SK-N-SH (cell line): ENCODE measurements at places on chromosomes 5 and 9. TPM values are rescaled to one million over a fixed set of nuclear protein-coding genes. Genes with fewer than 3 reads are reported as not detected.

GRCh38 chr9:86202338-86202882 is 57.0 kb downstream of the C9orf153 start:
- peak; percentile 56 for DNase-seq
- H3K36me3 ChIP-seq = no peaks in the 10 kb centered on the region
- H3K27me3 ChIP-seq = no peaks in the 10 kb centered on the region
- peak overlapping the region; percentile 22; the same call in 1 of the 2 replicates for H3K4me3 ChIP-seq
- peaks cover 3% of the 10 kb centered on the region; the same call in 1 of the 2 replicates for H3K4me1 ChIP-seq
- H3K27ac ChIP-seq = no peak overlapping the region

- H3K4me1 ChIP-seq = no peaks in the 10 kb centered on the region
- no peak overlapping the region for H3K27ac ChIP-seq
- 0 out of 2 replicates have a peak, but pooled peaks cover 2% of the 10 kb centered on the region for H3K36me3 ChIP-seq
- no peaks in the 10 kb centered on the region for H3K27me3 ChIP-seq
- H3K4me3 ChIP-seq = no peak overlapping the region
Measured at GRCh38 chr5:82211855-82212572, 66.1 kb downstream of the RPS23 start.

- no peaks in the 10 kb centered on the region for H3K36me3 ChIP-seq
- no peak for DNase-seq
- no peaks in the 10 kb centered on the region for H3K4me1 ChIP-seq
- no peaks in the 10 kb centered on the region; the same call in 1 of the 2 replicates for H3K27me3 ChIP-seq
- H3K27ac ChIP-seq = no peak overlapping the region
Measured at GRCh38 chr5:15142458-15142857, 270.9 kb upstream of the ANKH start.

DNA sequence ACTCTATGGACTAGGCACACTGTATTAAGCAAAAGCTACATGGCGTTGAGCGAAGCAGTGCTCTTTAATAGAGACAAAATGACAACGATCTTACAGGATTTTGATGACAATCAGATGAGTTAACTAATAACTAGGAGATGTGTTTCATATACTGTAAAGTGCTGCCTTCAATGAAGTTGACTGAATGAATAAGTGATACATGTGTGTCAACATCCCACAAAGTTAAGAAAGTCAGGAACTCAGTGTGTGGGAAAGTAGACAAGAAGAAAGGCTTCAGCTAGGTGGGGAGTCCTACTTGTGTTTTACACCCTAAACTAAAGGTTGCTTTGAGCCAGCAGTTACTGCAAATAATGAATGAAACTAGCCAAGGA is 79.6 kb downstream of the PAPPA start:
- H3K36me3 ChIP-seq = peaks cover 36% of the 10 kb centered on the region
- peak overlapping the region; percentile 16; the same call in 1 of the 2 replicates for H3K27ac ChIP-seq
- no peaks in the 10 kb centered on the region for H3K27me3 ChIP-seq
- DNase-seq = no peak
- H3K4me3 ChIP-seq = no peak overlapping the region

- H3K27me3 ChIP-seq = no peaks in the 10 kb centered on the region
- DNase-seq = no peak
- no peaks in the 10 kb centered on the region for H3K4me1 ChIP-seq
- H3K27ac ChIP-seq = no peak overlapping the region
- no peaks in the 10 kb centered on the region for H3K36me3 ChIP-seq
Measured at GRCh38 chr5:145689235-145689634, 145.9 kb downstream of the PRELID2 start.

DNA sequence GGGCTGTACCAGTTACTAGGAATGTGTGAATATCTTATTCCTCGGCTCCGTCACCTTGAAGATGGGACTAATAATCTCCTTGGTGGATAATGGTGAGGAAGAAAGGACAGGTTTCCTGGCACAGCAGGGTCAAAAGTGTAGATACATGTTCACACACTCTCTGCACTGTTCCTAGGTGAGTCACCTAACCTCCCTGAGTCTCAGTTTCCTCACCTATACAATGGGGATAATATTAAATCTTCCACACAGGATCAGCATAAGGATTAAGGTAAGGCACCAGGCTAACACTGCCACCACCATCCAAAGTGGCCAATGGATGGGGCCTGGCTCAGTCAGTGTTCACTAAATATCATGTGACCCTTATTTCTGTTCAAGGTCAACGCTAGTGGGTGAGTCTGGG is 66.9 kb downstream of the PSMB7 start:
- H3K4me3 ChIP-seq = no peak overlapping the region
- H3K27me3 ChIP-seq = no peaks in the 10 kb centered on the region
- DNase-seq = no peak
- H3K36me3 ChIP-seq = peaks cover 89% of the 10 kb centered on the region
- H3K27ac ChIP-seq = no peak overlapping the region

- DNase-seq = no peak
- peak overlapping the region; percentile 52 for H3K27ac ChIP-seq
- H3K4me3 ChIP-seq = no peak overlapping the region; the same call in 1 of the 2 replicates
- peaks cover 52% of the 10 kb centered on the region for H3K4me1 ChIP-seq
- no peaks in the 10 kb centered on the region for H3K36me3 ChIP-seq
Measured at GRCh38 chr9:121368138-121368522, 1.9 kb downstream of the STOM start.

Gene UBAP2
- 12.8 and 15.8 TPM in 2 replicates for polyA plus RNA-seq

- H3K4me1 ChIP-seq = no peaks in the 10 kb centered on the region
- H3K27ac ChIP-seq = no peak overlapping the region
- H3K36me3 ChIP-seq = no peaks in the 10 kb centered on the region
- H3K27me3 ChIP-seq = no peaks in the 10 kb centered on the region; the same call in 1 of the 2 replicates
Measured at GRCh38 chr9:72936679-72937078, 16.2 kb downstream of the ALDH1A1 start.

DNA sequence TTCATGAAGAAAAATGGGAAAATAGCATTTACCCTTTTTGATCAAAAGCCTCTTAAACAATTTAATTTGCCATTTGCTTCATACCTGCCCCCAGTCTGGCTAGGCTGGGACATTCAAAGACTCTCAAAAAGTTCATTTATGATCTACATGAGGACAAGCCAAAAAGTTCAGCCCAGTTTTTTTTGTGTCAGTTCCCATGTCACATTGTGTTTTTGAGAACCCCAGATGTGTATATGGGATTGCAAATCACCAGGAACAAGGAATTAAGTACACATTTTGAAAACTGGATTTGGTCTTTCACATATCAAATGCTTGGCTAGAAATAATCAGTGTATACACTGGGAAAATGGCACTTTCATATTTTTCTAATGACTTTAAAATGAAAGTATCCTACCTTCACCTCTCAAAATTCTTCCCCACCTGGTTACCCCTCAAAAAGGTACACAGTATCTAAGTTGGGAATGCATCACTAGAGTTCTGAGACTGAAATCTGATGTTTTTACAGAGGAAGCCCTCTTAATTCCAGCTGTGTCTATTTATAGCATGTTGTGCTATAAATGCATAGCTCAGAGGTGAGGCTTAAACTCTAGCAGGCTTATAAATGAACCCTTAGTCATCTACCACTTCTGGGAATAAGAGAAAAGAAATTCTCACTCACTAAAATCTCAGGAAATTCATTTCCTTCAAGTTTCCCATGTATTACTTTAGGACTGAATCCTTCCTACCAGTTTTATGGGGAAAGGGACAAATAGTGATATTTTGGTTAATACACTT is 9.3 kb downstream of the STOM start:
- H3K36me3 ChIP-seq = no peaks in the 10 kb centered on the region
- no peaks in the 10 kb centered on the region for H3K27me3 ChIP-seq
- no peak for DNase-seq
- H3K27ac ChIP-seq = peak overlapping the region; percentile 28

- no peaks in the 10 kb centered on the region for H3K4me1 ChIP-seq
- no peak overlapping the region for H3K4me3 ChIP-seq
- no peak overlapping the region for H3K27ac ChIP-seq
Measured at GRCh38 chr5:56581426-56581825, 233.9 kb upstream of the MAP3K1 start.

DNA sequence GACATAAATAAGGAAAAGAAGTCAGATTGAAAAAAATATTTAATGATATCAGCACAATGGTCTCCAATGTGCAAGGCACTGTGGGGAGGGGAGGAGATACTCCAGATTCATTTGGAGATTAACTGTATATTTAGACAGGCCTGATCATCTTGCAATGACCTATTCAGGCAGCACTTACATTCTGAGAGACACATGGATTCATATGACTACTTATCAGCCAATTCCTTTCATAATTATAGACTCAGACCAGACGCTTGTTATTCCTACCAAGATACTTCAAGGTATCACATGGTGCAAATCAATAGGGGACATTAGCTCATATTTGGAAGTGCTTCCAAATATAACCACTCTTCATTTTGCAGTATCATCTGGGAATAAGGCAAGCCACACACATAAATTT is 153.5 kb upstream of the TARS1 start:
- H3K27me3 ChIP-seq = no peaks in the 10 kb centered on the region
- no peak for DNase-seq
- H3K36me3 ChIP-seq = peaks cover 4% of the 10 kb centered on the region
- H3K4me1 ChIP-seq = peaks cover 3% of the 10 kb centered on the region; the same call in 1 of the 2 replicates
- no peak overlapping the region for H3K27ac ChIP-seq
